ENCODE measurements at places on chromosomes 2 and 18.

GRCh38 chr2:217685255-217685605, 317.6 kb downstream of the TNS1 start:
- peak; percentile 92 for DNase-seq

GRCh38 chr2:127197475-127198385, 22.4 kb downstream of the CYP27C1 start:
- DNase-seq: peak; percentile 65

GRCh38 chr2:240988571-240989271, 9.7 kb upstream of the SNED1 start:
- no peak for DNase-seq

DNA sequence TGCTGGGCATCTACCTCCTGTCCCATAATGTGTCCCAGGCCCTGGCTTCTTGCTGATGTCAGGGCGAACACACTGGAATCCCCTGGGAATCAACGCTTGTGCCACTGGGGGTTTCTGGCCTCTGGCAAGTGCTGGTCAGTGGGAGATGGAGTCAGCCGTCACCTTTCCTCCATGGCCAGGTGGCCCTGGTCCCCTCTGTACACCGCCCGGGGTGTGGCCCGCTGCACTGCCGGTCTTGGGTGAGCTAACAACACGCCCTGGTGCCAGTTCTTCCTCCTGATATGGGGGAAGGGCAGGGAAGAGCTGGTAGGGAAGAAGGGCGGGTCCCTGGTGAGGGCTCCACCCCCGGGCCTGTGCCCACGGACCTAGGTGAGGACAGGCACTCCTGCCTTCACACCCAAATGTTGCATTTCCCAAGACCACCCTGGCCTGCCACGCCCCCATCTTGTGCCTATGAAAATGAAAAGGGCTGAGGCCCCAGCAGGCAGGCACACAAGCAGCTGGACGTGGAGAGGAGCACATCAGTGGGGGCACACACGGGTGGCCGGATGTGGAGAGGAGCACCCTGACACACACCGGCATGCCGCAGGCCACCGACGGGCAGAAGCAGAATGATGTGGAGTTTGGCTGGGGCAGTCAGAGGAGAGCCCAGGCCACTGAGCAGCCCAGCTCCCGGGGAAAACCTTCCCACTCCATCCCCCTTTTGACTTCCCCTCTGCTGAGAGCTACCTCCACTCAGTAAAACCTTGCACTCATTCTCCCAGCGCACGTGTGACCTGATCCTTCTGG, 140.5 kb downstream of the ASB1 start:
- no peak for DNase-seq

GRCh38 chr2:63698786-63699548, 110.2 kb downstream of the MDH1 start:
- peak; percentile 88 for DNase-seq

DNA sequence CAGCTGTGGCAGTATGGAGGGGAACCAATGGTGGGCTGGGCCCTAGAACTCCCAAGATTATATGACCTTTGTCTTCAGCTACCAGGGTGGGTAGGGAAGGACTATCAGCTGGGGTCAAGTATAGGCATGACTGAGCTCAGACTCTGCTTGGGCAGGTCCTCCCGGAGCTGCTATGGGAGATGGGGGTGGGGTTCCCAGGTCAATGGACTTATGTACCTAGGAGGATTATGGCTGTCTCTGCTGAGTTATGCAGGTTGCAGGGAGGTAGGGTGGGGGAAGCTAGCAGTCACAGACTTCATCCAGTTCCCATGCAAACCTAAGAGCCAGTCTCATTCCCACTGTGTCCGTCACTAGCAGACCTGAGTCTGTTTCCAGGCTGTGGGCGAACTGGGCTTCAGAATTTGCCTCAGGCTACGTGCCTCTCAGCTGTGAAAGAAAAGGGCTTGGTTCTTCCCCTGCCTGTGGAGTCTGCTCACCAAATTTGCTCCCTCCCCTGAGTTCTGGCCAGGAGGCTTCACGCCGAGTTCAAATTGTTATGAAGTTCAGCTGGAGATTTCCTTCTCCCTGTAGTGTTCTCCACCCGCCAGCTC, 985.8 kb upstream of the NRXN1 start:
- no peak for DNase-seq

GRCh38 chr2:80030135-80030534, 274.4 kb downstream of the LRRTM1 start:
- no peak for DNase-seq

DNA sequence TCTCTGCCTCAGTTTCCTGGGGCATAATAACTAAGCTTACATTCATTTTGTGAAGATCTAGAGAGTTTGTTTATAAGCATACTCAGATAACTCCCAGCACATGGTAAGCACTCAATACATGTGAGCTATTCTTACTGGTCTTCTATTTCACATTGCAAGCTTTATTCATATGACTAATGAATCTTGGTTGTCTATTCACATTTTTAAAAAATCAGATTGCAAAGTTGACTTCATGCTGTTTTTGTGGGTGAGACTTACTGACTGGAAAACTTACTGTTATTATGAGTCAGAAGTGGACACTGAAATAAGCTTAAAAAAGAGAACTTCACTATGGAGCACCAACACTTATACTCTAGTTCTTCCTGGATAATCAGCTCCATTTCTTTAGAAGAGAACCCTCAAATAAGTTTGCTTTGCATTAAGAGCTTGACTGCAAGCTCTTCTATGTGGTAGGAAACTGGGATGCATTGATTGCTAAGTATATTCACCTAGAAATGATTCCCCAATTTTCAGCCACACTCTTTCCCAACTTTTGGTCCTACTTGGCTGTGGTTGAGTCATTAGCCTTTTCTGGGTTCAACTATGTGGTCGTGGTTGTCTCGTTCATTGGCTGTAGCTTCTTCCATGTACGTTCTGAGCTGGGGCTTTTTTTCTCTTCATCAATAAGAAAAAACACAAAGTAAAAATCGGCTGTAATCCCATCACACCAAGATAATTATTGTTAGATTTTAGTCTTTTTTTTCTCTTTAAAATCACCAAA, 29.5 kb upstream of the RBMS1 start:
- peak; percentile 17 for DNase-seq

DNA sequence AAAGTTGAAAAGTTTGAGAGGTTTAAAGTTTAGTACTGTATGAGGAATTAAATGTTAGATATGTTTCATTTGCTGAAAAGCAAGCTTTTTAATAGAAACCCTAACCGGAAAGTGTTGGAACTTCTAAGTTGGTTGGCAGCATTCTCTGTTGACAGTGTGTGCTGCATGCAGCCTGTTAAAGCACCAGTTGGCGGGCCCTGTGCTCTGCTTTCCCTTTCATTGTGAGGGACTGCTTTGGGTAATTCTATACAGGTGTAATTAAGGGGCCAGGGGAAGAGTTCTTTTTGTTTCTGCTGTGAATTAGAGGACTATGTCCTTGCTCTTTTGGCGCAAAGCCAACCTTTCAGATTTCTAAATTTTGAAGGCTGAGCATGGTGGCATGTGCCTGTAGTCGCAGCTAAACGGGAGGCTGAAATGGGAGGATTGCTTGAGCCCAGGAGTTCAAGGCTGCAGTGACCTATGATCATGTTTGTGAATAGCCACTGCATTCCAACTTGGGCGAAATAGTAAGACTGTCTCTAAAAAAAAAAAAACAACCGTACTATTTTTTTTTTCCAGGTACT, 20.1 kb downstream of the PLEKHB2 start:
- DNase-seq: no peak
